ENCODE measurements at places on chromosomes 5 and 9.
A peak's percentile ranks its signal among the peaks of the same experiment; 100 is the strongest.

DNA sequence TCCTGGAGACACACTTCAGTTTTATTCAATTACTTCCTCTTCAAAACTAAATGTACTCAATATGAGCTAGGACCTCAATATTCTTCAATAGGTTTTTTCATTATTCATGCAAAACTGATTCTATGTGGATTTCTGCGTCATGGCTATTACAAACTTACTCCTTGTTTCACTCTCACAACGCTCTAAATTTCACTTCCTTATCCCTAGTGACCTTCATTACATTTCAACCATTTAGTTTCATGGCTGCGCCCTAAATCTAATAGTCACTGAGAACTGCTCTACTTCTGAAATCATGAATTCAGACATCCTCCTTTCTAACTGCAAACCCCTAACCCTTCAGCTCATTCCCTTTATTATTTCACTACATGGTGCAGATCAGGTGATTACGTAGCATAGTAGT lies 93.9 kb downstream of the SLC25A46 start:
- DNase-seq, result no peak

GRCh38 chr9:129253803-129254381 lies 75.8 kb upstream of the IER5L start:
- no peak for DNase-seq

GRCh38 chr9:69655065-69655464 lies 17.1 kb downstream of the APBA1 start:
- no peak for DNase-seq

DNA sequence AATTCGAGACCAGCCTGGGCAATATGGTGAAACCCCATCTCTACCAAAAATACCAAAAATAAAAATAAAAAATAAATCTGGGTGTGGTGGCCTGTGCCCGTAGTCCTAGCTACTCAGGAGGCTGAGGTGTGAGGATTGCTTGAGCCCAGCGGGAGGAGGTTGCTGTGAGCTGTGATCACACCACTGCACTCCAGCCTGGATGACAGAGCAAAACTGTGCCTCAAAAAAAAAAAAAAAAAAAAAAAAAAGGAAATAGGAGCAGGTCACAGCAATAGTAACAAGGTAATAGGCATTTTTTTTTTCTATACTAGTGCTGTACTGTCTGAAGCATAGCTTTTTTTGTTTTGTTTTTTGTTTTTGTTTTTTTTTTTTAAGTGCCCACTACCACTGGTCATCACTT lies 5.8 kb downstream of the LRRC70 start:
- no peak for DNase-seq

DNA sequence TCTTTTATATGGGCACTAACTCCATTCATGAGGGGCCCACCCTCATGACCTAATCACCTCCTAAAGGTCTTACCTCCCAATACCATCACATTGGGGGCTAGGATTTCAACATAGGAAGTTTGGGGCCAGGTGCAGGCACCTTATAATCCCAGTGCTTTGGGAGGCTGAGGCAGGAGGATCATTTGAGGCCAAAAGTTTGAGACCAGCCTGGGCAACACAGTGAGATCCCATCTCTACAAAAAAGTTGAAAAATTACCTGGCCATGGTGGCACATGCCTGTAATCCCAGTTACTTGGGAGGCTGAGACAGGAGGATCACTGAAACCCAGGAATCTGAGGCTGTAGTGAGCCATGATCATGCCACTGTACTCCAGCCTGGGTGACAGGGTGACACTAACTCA lies 76.7 kb downstream of the MYO10 start:
- DNase-seq, result no peak

GRCh38 chr5:71922584-71923106 lies 184.6 kb upstream of the MAP1B start:
- DNase-seq, result no peak

DNA sequence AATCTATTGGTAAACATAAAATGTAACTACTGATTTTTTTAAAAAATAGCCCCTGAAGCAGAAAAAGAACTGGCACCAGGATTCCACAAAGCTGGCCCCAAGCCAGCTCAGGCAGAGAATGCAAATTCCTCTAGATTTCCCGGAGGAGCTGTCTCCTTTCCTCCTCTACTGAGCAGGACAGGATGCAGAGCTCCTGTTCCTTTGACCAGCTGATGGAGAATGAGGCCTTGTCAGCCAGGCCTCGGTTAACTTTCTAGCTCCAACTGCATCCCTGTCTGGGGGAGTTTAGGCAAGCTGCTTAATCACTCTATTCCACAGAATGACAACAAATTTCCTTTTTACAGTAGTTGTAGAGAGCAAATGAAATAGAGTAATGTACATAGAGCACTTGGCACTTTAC lies 155.5 kb downstream of the GNAQ start:
- peak; percentile 38 for DNase-seq

DNA sequence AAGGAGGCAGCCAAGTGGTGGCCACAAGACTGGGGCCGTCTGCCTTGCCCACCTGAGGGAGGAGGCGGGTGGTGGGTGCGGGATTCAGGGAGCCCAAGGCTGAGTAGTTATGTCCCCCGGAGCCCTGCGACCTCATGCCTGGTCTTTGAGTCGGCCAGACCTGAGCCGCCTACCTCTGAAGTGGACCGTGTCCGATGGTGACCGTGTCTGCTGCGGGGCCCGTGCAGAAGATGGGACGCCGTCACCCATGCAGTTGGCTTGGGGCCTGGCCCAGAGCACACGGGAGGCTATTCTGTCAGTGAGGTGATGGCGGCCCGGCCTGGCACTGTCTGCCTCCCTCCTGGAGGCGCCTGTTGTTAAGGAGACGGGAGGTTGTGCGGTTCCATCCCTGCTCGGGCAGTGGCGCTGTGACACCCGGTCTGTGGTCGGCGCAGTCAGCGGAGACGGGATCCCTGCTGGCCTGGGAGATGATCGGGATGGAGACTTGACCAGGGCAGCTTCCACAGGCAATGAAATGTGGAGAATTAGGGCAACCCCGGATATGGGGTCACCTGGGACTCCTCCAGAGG lies 62.5 kb upstream of the FCN2 start:
- DNase-seq, result no peak

DNA sequence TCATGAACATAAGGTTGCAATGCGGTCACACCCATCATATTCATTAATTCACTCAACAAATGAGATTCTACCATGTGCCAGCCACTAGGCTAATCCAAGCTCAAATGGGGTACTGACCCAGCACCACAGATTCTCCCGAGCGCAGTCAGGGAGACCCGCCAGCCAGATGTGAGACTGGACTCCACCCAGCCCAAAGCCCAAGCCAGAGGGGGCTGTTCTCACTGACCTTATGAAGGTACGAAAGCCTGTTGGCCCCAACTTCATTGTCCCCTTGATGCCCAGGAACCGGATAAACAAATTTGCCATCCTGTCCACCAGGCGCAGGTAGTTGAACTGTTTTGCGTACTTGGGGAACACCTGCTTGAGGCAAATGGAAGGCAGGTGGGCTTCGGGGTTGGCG lies 218.8 kb downstream of the DAB2IP start:
- no peak for DNase-seq

DNA sequence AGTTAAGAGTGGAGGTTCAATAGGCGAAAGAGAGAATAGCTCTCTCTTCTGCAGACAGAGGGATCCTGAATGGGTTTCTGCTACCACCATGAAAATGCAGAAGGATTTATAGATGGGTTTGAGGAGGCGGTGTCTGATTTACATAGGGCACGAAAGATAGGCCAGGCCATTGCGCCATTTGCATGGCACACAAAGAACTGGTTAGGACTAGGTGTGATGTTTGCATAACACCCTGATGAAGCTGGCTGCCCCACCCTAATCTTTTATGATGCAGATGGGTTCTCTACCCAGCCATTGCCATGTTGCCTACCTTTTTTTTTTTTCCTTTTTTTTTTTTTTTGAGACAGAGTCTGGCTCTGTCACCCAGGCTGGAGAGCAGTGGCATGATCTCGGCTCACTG lies 51.4 kb upstream of the PDZD2 start:
- no peak for DNase-seq

GRCh38 chr9:130766927-130767307 lies 68.1 kb upstream of the ABL1 start:
- no peak for DNase-seq

GRCh38 chr9:116550696-116551436 lies 136.2 kb upstream of the TRIM32 start:
- DNase-seq, result no peak

GRCh38 chr9:34555002-34555348 lies 32.2 kb upstream of the ENHO start:
- DNase-seq, result no peak

DNA sequence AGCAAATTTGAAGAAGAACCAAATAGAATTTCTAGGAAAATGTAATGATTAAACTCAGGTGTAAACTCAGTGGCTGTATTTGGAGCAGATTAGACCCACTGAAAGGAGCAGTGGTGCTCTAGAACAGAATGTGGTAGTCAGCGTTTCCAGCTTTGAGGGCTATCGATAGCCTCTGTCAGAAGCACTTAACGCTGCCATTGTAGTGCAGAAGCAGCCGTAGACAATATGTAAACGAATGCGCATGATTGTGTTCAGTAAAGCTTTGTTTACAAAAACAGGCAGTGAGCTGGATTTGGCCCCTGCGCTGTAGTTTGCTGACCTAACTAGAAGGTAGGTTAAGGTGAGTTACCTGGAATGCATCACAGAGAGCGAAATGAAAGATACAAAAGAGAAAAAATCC lies 72.0 kb downstream of the FAM78A start:
- DNase-seq, result no peak

- DNase-seq, result no peak
These were observed 88.2 kb upstream of the ANKRD55 start for GRCh38 chr5:56321236-56321881.

- DNase-seq, result no peak
These were observed 1.6 kb downstream of the FABP6 start for GRCh38 chr5:160230686-160231527.

DNA sequence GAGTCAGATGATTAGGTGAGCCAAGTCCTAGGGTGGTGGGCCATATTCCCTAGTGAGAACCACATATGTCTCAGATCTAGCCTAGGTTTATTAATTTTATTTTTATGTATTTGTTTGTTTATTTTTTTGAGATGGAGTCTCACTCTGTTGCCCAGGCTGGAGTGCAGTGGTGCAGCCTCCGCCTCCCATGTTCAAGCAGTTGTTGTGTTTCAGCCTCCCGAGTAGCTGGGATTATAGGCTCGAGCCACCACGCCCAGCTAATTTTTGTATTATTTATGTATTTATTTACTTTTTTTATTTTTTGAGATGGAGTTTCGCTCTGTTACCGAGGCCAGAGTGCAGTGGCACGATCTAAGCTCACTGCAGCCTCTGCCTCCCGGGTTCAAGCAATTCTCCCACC lies 36.0 kb downstream of the NUP188 start:
- DNase-seq, result no peak

- DNase-seq, result peak; percentile 30
These were observed 20.1 kb downstream of the CXXC5 start for GRCh38 chr5:139668064-139668880.

DNA sequence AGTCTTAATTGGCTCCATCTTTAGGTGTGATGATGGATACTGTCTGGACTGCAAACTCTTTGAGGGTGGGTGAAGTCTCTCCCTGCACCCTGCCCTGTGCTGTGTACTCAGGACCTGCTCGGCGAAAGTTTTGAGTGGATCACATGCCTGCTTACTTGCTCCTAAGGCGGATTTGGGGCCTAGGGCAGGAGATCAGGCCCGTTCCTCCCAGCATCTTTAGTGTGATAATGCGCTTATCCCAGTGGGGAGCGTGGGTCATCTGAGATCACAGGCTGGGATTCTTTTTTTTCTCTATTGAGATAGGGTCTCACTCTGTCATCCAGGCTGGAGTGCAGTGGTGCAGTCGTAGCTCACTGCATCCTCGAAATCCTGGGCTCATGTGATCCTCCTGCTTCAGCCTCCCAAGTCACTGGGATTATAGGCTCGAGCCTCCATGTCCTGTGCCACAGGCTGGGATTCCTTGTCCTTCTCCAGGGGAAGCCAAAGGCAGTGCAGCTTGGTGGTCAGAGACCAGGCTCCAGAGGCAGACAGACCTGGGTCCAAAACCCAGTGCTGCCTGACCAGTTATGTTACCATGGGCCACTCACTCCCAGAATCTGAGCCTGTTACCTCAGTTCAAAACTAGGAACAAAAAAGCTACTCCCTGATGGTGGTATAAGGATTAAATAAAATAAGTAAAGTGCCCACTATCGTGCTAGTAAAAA lies 59.7 kb downstream of the ZNF618 start:
- no peak for DNase-seq

DNA sequence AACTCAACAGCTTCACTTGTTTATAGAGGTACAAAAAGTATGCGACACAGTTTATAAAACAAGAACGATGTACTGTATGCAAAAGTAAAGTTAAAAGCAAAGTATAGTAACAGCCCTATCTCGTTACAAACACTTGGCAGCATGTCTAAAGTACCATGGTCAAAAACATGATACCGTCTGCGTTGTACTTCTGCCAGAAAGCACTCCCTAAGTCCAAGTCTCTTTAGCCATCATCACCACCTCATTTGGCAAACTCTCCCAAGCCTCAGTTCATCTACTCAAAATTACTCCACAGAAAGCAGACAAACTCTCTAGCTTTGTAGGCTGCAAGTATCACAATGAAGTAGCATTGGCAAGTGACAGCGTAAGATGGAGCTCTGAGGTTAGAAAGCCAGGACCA lies 73.4 kb downstream of the NFIB start:
- DNase-seq, result no peak

GRCh38 chr5:150263801-150264621 lies 25.6 kb downstream of the CAMK2A start:
- no peak for DNase-seq

DNA sequence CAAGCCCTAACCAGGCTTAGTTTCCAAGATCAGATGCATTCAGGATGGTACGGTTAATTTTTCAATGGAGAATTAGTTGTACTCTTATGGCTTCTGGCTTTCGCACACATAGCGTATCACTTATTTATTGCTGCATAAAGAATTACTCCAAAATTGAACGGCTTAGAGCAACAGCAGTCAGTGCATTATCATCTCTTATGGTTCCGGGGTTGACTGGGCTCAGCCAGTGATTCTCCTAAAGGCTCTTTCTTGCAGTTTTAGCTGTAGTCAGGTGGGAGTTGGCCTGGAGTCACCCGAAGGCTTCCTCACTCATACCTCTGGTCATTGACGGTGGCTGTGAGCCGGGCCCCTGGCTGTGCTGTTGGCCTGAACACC lies 595 bp upstream of the GRHPR start:
- DNase-seq, result no peak

DNA sequence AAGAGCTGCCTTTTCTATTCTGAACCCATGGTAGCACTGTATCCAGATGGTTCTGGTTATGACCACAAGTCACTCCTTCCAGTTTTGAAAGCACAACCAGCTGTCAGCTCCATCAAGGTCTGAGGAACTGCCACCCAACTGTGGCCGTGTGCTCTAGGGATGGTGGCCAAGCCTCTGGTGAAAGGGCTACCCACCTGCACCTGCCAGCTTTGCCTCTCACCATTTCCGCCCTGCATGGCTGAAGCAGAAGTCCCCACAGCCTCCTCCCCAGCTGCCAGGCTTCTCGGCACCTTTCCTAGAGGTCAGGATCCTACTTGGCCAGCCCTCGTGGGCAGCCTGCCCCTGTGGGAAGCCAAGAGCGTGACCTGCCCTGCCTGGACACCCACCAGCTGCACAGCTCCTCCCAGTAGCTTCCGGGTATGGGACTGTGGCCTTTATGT lies 16.8 kb downstream of the SEMA5A start:
- no peak for DNase-seq
